ENCODE measurements at places on chromosomes 2 and 18.

GRCh38 chr2:222483513-222484039 lies 59.2 kb downstream of the SGPP2 start:
- no peak for DNase-seq

DNA sequence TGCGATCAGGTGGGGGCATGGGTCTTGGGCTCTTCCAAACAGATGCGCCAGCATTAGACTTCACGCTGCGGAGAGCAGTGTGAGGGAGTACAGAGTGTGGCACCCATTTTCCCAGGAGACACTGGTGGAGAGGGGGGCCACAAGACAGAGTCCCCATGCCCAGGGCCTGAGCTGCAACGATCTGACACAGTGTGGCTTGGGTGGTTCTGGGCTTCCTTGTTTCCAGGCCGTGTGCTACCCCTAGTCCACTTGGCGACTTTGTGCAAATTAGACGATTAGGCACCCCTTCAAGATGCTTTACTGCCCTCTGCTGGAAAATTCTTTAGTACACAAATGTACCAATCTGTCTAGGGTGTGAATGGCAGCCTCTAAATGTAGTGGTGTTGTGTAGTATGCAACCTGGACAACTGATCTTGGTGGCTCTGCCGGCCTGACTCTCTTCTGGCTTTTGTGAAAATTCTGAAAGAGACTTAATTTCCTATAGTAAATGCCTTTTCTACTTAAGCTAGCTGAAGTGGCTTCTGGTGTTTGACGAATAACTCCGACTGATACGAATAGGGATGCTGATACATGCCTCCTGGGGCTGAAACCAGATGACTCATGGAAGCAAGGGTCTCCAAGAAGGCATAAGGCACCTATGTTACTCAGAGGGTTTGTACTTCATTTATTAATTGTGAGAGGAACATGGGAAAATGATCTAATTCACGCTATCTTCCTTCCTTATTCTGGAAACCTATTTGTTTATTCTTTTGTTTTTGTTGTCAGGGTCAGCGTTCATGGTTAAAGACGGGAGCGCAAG lies 92.3 kb upstream of the SMAD2 start:
- DNase-seq = peak; percentile 69

- no peak for DNase-seq
Observed at GRCh38 chr2:65960953-65961352, 474.0 kb upstream of the MEIS1 start.

DNA sequence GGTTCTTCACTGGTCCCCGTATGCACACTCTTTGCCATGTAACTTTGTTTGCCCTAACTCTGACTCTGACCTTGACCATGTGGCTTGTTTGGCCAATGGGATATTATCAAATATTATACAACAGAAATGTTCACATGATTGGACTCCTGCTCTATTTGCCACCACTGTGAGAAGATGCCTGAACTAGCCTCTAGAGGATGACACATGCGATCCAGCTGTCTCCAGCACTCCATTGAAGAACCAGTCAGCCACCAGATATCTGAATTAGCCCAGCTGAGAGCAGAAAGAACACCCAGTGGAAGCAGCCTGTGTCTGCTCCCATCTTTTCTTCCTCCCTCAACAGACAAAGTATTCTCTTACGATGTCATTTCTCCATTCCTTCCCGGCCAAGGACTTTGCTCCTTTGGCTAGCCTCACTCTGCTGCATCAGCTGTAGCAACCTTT lies 412.1 kb downstream of the IRS1 start:
- no peak for DNase-seq

- peak; percentile 35 for DNase-seq
Observed at GRCh38 chr2:215790523-215791421, 222.6 kb downstream of the MREG start.

GRCh38 chr2:41000906-41001305 lies 549.0 kb upstream of the SLC8A1 start:
- no peak for DNase-seq

DNA sequence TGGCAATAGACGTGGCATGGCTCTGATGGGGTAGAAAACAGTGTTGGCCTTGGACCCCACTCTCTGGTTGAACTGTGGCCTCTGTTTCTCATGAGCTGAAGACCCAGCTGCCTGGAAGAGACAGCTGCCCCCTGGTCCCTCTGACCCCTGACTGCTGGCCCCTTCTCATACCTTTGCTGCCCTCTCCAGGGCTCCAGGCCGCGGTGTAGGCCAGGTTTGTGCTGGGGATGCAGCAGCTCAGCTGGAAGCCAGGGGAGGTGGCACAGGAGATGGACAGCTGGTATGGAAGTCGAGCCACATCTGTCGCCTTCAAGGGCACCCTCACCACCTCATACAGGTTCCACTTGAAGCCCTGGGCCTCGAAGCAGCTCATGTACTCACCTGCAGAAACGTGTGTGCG lies 31.7 kb upstream of the SELENOI start:
- no peak for DNase-seq

- DNase-seq = no peak
Observed at GRCh38 chr18:33616556-33616955, 38.5 kb downstream of the ASXL3 start.

GRCh38 chr2:72605836-72606442 lies 219.9 kb downstream of the EXOC6B start:
- DNase-seq = peak; percentile 11

- DNase-seq = no peak
Observed at GRCh38 chr2:179348906-179349305, 84.3 kb upstream of the SESTD1 start.

DNA sequence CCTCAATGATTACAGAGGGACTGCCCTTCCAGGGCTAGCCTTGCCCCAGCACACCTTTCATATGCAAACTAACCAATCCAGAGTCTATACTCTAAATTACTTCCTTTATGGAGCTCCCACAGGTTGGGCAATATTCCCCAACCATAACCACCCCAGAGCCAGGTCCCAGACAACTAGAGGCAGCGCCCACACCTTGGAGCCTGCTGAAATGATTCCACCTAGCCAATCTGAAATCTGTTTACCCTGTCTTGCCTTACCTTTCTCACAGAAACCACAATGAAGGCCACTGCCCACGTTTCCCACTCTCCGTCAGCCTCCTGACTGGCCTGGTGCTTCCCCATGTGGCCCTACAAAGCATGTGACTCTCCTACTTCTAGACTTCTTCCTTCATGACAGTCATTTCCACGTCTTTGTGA lies 62.0 kb downstream of the REEP1 start:
- no peak for DNase-seq

DNA sequence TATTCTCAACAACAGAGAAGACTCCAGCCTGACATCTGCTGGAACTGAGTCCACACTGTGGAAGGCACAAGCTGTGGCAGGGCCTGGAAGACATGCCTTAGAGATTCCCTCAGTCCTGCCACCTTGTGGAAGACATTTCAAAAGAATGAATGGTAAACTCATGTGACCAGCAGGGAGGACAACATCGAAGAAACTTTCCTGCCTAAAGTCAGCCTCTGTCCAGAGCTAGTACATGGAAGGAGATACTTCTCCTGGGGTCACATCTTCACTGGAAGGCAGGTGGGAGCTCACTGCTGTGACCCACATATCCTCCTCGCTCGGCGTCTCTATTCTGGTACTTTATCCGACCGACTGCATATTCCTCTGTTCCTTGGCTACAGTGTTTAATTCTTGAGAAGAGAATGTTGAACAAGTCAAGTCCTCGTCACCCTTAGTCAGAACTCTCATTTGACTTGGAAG lies 59.5 kb downstream of the PUM2 start:
- DNase-seq = peak; percentile 71

- no peak for DNase-seq
Observed at GRCh38 chr18:11751341-11752115, 62.5 kb downstream of the GNAL start.

DNA sequence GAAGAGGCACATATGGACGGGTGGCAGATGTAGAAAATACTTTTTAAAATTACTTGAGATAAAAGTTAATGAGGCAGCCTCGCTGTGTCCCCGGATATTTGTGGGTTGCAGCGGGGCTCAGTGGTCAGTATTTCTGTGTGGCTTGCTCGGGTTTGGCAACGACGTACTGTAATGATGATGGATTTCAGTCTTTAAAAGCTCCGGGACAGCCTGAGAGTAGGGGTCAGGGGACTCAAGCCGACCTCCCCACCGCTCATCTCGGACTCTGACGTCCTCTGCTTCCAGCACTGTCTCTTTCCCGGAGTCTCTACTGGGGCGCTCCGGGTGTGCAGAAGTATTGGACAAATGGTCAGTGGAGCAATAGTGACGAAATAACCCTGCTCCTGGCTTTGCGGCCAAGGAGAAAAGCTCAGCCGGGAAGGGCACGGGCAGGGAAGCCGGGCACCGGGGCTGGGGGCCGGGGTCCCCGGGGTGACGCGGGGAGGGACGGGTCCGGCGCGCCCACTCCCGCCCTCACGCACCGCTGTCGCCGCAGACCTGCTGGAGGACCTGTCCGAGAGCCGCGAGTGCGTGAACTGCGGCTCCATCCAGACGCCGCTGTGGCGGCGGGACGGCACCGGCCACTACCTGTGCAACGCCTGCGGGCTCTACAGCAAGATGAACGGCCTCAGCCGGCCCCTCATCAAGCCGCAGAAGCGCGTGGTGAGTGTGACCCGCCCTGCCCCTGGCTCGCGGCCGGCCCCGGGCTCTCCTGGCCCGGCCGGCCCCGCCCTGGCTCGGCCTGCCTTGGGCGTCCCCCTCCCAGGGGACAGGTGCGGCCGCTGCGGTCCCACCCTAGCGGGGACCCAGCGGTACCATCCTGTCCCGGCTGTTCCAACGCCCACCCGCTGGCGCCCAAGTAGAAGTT lies 7.3 kb downstream of the GATA6 start:
- DNase-seq = no peak

GRCh38 chr2:163778045-163778781 lies 42.4 kb upstream of the FIGN start:
- DNase-seq = peak; percentile 74

DNA sequence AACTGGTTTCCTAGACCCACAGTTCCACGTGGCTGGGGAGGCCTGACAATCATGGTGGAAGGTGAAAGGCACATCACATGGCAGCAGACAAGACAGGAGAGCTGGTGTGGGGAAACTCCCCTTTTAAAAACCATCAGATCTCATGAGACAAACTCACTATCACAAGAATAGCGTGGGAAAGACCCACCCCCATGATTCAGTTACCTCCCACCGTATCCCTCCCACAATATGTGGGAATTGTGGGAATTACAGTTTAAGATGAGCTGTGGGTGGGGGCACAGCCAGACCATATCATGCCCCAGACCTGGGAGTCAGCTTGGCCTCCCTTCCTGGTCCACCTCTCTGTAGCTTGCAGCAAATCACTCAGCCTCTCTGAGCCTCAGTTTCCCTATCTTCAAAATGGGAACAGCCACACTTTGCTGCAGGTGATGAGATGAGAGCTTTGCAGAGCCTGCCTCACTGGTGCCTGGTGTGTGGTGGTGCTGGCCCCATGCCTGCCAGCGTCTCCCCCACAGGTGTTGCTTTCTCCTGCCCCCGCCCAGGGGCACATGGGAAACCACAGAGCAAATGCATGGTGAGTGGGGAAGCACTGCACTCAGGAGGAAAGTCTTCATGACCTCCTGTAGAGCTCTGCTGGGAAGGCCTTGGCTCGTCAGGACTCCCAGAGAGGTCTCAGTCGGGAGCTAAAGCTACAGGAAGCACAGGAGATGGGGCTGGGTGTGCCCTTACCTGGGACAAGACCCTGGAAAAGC lies 31.1 kb downstream of the GREB1 start:
- no peak for DNase-seq

- peak; percentile 23 for DNase-seq
Observed at GRCh38 chr2:64017811-64018700, 1.2 kb downstream of the VPS54 start.

GRCh38 chr2:83261591-83262136 lies 1197.4 kb downstream of the SUCLG1 start:
- DNase-seq = no peak

DNA sequence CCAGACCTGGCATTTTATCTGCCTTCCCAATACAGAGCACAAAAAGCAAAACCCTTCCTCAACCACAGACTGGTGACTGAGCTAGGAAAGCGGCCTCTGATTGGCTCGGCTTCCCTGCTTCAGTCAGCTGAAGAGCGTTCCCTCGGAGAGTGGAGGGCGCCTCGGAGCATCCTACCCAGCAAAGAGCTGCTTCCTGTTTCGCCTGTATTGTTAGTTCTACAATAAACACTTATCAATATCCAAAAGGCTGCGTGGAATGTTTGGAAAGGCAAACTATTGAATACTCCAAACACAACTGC lies 125.0 kb downstream of the CACNB4 start:
- DNase-seq = no peak

DNA sequence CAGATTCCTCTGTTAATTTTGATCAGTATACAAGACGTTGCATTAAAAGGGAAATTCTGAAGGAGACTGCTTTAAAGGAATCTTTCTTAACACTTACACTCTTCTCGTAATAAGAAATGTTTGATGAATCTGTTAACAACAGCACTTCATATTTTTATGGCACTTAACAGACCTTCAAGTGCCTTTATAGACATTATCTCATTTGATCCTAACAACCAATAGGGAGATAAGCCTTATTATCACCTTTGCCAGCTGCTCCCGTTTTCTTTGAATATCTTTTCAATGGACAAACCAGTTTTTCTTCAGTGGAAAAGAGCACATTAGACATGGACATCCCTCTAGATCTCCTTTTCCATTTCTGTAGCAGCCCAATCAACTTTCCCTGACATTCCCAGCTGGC lies 653.0 kb upstream of the FAM98A start:
- DNase-seq = no peak

DNA sequence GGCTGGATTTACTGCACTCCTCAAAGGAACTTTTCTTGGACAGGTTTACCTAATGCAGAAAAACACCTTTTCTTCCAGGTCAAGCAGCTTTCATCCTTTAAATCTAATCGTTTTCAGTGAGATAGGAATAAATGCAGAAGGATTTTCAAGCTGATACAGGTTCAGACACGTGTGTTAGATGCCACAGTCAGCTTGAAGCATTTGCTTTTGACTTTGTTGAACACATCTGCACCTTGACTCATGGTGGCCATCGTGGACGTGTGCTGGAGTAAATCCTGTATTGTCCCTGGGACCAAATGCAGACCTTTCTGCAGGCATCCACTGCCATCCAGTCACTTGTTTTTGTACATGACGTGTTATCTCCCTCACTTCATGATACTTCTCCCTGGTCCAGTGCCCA lies 61.9 kb downstream of the KLHL29 start:
- DNase-seq = no peak

- DNase-seq = no peak
Observed at GRCh38 chr2:25098670-25099486, 57.0 kb downstream of the EFR3B start.

- peak; percentile 38 for DNase-seq
Observed at GRCh38 chr2:234677758-234678538, 181.1 kb upstream of the ARL4C start.

DNA sequence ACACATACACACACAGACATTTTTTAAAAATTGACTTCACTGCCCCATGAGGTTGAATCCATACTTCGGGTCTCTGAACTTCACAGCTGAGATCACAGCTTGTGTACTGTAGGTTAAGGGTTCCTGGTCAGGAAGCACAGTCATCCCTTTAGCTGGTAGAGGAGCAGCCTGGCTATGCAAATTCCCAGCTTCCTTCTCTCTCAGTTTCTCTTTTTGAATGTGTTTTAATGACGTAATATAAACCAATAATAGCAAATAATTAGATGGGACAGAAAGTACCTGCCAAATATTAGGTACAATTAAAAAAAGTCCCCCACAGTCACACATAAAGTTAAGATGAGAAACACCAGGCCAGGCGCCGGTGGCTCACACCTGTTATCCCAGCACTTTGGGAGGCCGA lies 178.7 kb downstream of the ZNF385B start:
- DNase-seq = no peak

- peak; percentile 30 for DNase-seq
Observed at GRCh38 chr2:180662941-180663471, 317.4 kb upstream of the UBE2E3 start.

All from fibroblast of gingiva (primary cell).